Fibroblast of skin of abdomen (primary cell): ENCODE measurements at places on chromosomes 13 and 19.

DNA sequence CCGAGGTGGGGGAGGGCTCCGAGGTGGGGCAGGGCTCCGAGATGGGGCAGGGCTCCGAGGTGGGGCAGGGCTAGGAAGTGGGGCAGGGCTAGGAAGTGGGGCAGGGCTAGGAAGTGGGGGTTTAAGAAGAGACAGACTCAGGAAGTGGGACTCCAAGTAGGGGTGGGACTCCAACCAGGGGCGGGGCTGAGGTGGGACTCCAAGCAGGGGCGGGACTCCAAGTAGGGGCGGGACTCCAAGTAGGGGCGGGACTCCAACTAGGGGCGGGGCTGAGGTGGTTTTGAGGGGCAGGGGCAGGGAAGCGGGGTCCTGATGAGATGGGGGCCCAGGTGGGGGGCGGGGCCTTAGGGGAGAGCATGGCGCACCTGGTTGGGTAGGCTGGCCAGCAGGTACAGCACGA is 13.6 kb downstream of the CFD start:
- DNase-seq = peak; percentile 61

- no peak for DNase-seq
Observed at GRCh38 chr13:78168981-78169380, 250.3 kb upstream of the EDNRB start.

- DNase-seq = no peak
Observed at GRCh38 chr13:105282406-105283285, 1252.8 kb downstream of the EFNB2 start.

DNA sequence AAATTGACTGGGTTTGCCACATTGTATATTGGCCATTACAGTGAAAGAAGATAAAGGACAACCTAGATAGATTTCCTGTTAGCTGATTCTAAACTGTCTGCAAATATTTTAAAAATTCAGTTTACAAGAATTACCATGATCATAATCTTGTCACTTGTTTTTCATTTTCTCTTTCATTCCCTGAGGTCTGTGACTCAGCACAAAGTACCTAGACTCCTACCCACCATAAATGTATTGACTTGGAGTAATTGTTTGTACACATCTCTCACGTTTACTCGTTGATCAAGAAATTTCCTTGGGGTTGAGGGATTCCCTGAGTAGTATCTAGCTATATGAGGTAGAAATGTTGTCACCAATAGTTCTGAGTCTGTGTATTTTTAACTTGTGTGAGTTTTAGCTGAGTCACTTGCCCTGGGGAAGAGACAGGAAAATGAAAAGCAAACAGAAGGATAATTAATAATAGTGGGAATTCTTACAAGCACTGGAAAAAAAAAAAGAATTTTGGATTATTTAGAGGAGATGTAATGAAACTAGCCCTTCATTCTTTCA is 299.2 kb upstream of the DACH1 start:
- no peak for DNase-seq

DNA sequence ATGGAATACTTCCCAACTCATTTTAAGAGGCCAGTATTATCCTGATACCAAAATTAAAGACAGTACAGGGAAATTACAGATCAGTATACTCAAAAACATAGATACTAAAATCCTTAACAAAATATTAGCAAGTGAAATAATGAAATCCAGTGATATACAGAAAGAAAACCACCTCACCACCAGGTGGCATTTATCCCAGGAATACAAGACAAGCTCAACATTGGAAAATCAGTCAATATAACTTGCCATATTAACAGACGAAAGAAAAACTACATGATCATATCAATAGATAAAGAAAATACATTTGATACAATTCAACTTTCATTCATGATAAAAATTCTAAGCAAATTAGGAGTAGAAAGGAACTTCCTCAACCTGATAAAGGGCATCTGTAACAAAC is 6.7 kb upstream of the GNA15 start:
- DNase-seq = peak; percentile 50

DNA sequence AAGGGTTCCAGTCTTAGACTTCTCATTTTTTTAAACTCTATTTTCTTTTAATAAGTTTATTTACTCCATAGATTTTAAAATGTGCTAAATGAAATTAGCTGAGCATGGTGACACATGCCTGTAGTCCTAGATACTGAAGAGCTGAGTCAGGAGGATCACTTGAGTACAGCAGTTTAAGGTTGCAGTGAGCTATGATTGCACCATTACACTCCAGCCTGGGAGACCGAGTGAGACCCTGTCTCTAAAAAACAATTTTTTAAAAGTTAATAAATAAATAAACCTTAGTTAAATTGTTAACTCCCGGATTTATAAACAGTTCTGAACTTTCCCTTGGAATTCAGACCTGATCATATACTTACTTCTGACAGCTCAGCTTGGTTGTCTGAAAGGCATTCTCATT is 32.5 kb downstream of the PCDH20 start:
- DNase-seq = no peak

- no peak for DNase-seq
Observed at GRCh38 chr19:32416749-32417456, 11.3 kb downstream of the DPY19L3 start.

GRCh38 chr19:19657397-19657783 is 6.1 kb downstream of the ATP13A1 start:
- no peak for DNase-seq

- DNase-seq = peak; percentile 31
Observed at GRCh38 chr13:101447852-101448251, 4.6 kb upstream of the ITGBL1 start.

DNA sequence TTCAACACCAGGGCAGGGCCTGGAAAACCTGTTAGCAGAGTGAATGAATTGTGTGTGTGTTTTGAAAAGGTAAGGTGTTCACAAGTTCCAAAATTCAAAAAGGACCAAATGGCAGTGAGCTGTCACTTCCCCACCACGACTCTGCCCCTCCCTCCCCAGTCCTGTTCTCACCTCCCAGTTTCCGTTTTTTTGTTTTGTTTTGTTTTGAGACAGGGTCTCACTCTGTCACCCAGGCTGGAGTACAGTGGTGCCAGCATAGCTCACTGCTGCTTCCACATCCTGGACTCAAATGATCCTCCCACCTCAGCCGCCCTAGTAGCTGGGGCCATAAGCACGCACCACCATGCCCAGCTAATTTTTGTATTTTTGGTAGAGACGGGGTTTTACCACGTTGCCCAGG is 20.3 kb upstream of the BCL3 start:
- DNase-seq = no peak

- no peak for DNase-seq
Observed at GRCh38 chr13:110589793-110590390, 25.5 kb upstream of the NAXD start.

DNA sequence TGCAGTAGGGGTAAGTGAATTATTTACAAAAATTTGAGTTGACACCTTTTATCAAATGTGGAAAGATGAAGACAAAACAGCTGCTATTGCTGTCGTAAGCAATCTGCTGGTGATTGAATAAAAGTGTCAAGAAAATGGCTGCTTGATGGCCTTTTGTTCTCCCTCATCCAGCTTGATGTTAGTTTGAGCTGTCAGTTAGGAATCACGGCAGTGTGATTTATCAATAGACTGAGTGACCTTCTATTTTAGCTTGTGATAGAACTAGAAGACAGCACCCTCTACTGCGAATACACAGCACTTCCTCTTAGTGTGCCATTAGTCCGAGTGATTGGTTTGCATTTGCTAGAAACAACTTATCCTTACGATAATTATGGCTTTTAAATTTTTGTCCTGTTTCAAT is 76.3 kb downstream of the MZT1 start:
- peak; percentile 3 for DNase-seq

GRCh38 chr13:113048766-113049165 is 56.8 kb upstream of the F7 start:
- no peak for DNase-seq

DNA sequence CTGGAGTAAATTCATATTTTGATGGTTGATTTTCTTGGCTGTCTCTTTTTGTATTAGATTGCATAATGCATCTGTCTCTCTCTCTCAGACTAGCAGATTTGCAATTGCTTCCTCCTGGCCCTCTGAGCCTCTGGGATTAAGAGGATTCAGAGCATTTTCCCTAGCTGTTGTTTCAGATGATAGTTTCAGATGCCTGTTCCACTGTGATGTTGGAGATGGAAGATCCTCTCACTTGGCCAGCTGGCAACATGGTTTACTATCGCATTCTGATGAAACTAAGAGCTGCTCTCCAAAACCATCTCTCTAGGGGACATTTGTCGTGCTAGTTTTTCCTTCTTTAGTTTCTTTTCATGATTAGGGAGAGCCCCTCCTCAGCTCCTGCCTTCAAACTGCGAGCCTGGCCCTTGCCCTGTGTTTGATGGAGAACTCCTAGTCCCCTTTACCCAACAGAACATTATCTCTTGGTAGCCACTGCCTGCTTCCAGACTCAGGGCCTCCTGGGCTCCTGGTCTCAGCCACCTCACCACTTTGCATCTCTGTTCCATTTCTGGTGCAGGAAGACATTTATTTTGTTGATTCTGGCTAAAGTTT is 244.6 kb downstream of the B3GLCT start:
- peak; percentile 10 for DNase-seq

DNA sequence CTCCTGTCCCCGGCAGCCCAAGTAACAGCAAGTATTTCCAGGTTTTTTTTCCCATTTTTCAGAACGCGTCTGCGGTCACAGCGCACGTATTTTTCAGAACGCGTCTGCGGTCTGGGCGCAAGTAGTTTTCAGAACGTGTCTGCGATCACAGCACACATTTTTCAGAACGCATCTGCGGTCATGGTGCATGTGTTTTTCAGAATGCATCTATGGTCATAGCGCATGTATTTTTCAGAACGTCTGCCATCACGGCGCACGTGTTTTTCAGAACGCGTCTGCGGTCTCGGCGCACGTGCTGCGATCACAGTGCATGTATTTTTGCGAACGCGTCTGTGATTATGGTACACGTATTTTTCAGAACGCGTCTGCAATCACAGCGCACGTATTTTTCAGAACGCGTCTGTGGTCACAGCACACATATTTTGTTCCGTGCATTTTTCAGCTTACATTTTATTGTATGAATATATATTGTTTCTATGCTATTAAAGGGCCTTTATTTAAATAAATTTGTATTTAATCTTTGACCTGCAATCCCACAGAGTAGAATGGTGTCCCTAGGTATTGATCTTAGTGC is 19.7 kb downstream of the ATP4B start:
- no peak for DNase-seq

DNA sequence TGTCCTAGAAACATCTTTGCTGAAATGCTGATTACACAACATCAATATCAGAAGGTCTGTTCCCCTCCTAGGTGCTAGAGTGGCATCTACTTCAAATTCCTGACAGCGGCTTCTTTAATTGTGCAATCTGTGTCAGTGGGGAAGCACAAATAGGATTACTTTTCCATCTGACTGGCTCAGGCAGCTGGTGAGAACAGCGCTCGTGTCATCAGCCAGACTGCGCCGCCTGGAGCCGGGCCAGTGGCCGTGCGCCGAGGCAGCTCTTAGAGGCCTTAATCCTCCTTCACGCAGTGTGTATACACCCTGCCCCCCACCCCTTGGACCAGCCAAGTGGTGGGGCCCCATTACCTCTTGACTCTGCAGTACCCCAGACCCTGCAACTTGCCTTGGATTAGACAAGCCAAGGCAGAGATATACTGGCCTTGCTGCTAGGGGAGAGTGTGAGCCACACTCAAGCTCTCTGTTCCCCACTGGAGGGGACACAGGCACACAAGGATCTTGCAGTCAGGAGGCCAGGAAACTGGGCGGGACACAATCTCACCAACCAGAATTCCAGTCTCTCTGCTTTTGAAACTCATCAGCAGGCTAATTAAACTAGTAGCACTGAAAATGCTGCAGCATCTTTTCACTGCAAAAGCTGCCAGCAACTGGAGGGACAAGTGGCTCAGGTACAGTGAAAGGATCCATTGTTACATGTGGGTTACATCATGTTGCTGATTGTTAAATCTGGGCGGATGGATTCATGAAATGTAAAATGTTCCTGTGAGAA is 48.9 kb upstream of the EPHX3 start:
- peak; percentile 89 for DNase-seq

- no peak for DNase-seq
Observed at GRCh38 chr13:95434111-95434510, 118.4 kb upstream of the CLDN10 start.

DNA sequence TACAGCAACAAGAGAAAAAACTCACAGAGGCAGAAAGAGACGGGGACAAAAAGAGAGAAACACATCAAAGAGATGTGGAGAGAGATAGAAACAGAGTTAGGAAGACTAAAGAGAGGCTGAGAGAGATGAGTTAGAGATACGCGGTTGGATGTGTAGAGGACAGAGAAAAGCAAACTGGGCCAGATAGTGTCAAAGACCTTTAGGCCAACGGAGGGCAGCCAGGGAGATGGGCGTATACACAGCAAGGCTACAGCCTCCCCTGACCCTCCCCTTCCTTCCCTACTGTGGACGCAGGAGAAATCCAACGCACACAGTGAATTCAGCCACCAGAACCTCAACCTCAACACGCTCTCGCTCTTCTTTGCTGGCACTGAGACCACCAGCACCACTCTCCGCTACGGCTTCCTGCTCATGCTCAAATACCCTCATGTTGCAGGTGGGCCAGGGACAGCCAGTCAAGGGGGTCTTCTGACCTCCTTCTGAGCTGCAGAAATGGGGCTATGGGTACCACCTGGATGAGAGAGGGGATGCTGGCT is 18.7 kb downstream of the CYP2B6 start:
- DNase-seq = no peak

DNA sequence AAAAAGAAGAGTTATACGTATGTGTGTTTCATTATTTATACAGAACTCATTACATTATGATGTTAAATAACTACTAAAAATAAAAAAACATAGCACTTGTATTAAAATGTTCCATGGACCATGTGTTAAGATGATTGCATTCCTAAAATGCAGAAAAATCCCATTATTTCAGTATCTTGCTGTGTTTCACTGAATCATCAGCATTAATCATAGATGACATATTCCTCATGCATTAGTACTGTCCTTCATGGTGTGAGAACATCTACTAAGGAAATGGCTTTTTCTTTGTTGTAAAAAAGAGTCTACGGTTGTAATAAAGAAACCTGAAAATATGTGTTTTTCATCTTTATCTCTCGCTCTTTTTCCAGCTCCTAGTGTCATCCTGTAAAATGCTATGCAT is 416.5 kb downstream of the FGF14 start:
- DNase-seq = no peak

- DNase-seq = peak; percentile 59
Observed at GRCh38 chr13:112842343-112842856, 126.6 kb upstream of the MCF2L start.

DNA sequence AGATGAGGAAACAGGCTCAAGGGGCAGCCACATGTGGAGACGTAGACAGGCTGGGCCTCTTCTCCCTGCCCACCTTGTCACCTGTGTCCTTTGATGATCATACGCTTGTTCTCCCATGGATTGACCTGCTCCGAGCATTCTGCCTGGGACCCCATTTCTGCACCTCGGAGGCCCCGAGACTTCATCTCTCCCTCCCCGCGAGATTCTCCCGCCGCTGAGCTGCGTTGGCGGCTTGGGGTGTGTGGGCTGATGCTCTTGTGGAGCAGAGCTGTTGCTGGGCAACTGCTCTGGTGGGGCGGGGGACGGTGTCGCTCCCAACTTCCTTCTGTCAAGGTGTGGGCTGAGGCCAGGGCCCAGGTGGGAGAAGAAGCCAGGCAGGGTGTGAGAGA is 22.1 kb downstream of the MAST3 start:
- DNase-seq = no peak
